T-helper 17 cell (primary cell): ENCODE measurements at places on chromosomes 6 and 20. TPM values are rescaled to one million over a fixed set of nuclear protein-coding genes. Genes with fewer than 3 reads are reported as not detected.

- no peak overlapping the region for H3K4me3 ChIP-seq
- no peaks in the 10 kb centered on the region for H3K27me3 ChIP-seq
- no peak overlapping the region for H3K27ac ChIP-seq
- DNase-seq, result no peak
- H3K4me1 ChIP-seq, result no peaks in the 10 kb centered on the region
Observed at GRCh38 chr6:94468830-94469229, 1049.5 kb upstream of the EPHA7 start.

DNA sequence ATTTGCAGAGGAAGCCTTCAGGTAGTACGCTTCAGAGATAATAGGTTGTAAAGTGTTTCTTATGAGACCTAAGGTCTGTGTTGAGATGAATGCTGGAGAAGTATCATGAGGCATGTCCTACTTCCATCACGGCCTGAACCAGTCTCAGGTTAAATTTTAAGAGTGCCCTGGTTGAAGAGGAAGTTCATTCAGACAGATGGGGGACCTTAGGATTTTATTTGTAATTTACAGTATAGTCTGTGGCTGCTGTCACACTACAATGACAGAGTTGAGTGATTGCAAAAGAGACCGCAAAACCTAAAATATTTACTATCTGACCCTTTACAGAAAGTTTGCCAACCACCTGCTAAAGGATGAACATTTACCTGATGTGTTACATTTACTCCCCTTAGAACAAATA, 70.9 kb downstream of the UST start:
- peaks cover 19% of the 10 kb centered on the region for H3K4me1 ChIP-seq
- peaks cover 3% of the 10 kb centered on the region for H3K36me3 ChIP-seq
- no peak for DNase-seq
- no peak overlapping the region for H3K27ac ChIP-seq
- no peak overlapping the region for H3K4me3 ChIP-seq
- H3K27me3 ChIP-seq, result no peaks in the 10 kb centered on the region

DNA sequence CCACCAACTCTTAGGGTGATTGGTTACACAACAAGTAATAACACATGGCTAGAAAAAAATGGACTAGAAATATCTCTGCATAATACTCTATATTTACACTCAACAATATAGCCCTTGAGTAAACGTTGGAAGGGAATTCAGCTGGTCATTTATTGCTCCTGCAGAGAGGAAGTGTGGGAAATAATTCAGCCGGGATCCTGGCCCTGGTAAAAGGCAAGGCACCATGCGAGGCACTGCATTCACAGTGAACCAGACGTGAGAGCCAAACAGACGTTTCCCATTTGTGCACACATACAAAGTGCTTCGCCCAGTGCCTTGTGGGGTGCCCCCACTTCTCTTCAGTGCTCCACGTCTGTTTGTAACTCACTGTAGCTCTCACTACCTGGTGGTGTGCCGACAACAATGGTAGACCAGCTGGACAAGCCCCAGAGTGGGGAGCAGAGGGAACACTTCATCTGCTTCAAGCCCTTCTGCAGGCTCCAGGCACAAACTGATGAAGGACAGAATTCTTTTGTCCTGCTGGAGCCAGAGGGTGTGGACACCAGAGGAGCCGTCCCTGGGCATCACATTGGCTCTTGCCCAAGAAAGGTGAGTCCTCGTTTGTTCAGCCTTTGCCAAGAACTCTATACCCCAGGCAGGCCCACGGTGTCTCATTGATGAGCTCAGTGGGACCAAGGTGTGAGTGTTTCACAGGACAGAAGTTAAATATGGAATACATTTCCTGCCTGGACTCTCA, 18.8 kb downstream of the SYNDIG1 start:
- H3K36me3 ChIP-seq, result no peaks in the 10 kb centered on the region
- no peak overlapping the region for H3K4me3 ChIP-seq
- H3K27ac ChIP-seq, result no peak overlapping the region
- peaks cover 7% of the 10 kb centered on the region for H3K27me3 ChIP-seq
- DNase-seq, result no peak

DNA sequence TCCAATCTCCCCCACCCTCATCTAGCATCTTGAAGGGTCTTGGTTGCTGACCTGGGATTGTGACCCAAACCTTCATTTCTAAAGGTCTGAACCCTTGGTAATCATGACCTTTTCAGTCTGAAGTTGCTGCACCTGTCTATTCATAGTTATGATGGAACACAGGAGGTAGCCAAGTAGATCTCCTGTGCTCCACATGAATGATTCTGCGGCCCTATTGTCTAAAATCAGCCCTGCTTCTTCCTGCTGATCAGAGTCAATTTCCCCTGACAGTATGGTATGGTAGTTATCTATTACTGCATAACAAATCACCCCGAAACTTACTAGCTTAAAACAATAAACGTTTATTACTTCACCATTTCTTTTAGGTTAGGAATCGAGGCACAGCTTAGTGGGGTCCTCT, 9.0 kb downstream of the OR2B6 start:
- peaks cover 3% of the 10 kb centered on the region for H3K36me3 ChIP-seq
- peaks cover 30% of the 10 kb centered on the region for H3K27me3 ChIP-seq
- no peaks in the 10 kb centered on the region for H3K4me1 ChIP-seq
- H3K4me3 ChIP-seq, result no peak overlapping the region

DNA sequence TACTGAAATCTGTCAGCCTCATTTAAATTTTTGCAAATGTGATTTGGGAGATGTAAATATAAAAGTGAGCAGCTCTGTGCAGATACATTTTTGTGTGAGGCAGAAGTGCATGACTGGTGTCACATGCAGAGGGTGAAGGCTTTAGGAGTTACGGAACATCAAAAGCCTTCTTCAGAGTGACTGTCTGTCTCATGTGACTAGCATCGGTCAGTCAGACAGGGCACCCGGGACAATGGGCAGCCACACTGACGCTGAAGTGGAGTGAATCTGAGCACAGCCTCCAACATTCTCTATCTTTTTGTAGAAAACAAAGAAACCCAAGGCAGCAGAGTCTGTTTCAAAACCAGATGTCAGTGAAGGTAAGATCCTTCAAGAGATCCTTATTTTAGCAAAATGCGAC, 7.9 kb upstream of the FAM209A start:
- no peak overlapping the region for H3K4me3 ChIP-seq
- peaks cover 5% of the 10 kb centered on the region for H3K36me3 ChIP-seq
- H3K27me3 ChIP-seq, result no peaks in the 10 kb centered on the region

DNA sequence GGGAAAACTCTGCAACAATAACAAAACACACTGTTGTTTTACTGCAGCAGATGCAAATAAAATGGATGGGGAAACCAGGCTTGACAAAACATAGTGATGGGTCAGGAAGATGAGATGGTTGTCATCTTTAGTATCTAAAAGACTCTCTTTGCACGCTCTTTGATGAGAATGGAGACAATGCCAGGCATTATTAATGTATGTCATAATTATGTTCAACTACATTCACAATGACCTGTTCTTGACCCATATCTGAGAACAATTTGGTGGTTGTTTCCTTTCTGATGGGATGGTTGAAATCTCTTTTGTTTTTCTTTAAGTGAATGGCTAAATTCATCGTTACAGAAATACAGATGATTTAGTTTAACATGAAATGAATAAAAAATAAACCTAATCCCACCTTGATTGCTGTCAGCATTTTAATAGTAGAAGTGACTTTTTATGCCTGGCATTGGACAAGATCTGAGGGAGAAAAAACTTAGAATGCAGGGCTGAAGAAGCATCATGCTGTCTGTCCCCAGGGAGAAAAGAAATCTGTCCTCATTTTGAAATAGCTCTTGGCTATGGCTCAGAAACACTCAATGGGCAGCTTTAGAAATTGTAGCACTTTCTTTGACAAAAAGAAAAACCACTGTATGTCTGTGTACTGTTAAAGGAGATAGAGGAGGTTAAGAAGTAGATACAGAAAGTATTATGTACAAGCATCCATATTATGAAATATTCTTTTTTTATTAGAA, 12.4 kb upstream of the GRIK2 start:
- H3K4me1 ChIP-seq, result no peaks in the 10 kb centered on the region
- H3K27ac ChIP-seq, result no peak overlapping the region
- DNase-seq, result no peak
- no peaks in the 10 kb centered on the region for H3K27me3 ChIP-seq
- H3K4me3 ChIP-seq, result no peak overlapping the region

DNA sequence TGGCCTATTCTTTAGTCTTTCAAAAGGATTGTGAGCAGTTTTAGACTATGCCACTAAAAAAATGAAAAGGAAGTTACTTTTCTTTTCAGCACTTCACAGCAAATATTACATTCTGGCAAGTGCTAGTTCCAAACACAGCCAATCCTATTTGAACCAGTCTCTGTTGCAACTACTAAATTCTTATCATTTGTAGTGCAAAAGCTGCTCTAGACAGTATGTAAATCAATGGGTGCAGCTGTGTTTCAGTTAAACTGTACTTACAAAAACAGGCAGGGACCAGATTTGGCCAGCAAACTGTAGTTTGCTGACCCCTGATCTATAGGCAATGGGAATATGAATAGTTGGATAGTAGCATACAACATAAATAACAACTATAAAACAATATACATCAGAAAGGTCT, 68.1 kb upstream of the TULP1 start:
- peaks cover 2% of the 10 kb centered on the region for H3K36me3 ChIP-seq
- no peak for DNase-seq
- H3K4me1 ChIP-seq, result peaks cover 15% of the 10 kb centered on the region
- H3K27me3 ChIP-seq, result no peaks in the 10 kb centered on the region

GRCh38 chr20:53161073-53161472, 188.9 kb downstream of the TSHZ2 start:
- H3K27me3 ChIP-seq, result peaks cover 4% of the 10 kb centered on the region
- H3K4me3 ChIP-seq, result no peak overlapping the region
- peaks cover 8% of the 10 kb centered on the region for H3K4me1 ChIP-seq
- H3K36me3 ChIP-seq, result no peaks in the 10 kb centered on the region

DNA sequence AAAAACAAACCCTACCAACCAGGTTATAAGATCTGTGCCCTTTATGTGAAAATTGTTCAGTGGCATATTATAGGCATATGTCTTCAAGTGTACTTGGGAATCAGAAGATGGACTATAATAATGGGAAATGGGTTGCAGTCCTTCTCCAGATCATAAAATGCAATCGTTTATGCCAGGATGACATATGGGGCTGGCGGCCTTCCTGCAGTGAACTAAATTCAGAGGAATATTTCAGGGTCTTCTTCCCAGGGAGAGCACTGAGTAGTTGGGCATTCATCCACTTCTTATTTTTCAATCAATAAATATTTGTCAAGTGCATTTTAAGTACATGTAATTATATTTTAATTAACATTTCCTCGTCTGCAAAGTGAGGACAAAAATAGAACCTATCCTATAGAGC, 176.2 kb upstream of the CNR1 start:
- no peaks in the 10 kb centered on the region for H3K36me3 ChIP-seq
- peaks cover 11% of the 10 kb centered on the region for H3K27me3 ChIP-seq
- H3K4me3 ChIP-seq, result no peak overlapping the region

- DNase-seq, result no peak
- no peak overlapping the region for H3K4me3 ChIP-seq
- no peak overlapping the region for H3K27ac ChIP-seq
Observed at GRCh38 chr6:78615430-78615904, 251.9 kb upstream of the IRAK1BP1 start.

- peaks cover 2% of the 10 kb centered on the region for H3K36me3 ChIP-seq
- H3K4me3 ChIP-seq, result no peak overlapping the region
- peaks cover 19% of the 10 kb centered on the region for H3K4me1 ChIP-seq
- no peak overlapping the region for H3K27ac ChIP-seq
- no peaks in the 10 kb centered on the region for H3K27me3 ChIP-seq
- no peak for DNase-seq
Observed at GRCh38 chr6:156169371-156169770, 607.8 kb upstream of the ARID1B start.

DNA sequence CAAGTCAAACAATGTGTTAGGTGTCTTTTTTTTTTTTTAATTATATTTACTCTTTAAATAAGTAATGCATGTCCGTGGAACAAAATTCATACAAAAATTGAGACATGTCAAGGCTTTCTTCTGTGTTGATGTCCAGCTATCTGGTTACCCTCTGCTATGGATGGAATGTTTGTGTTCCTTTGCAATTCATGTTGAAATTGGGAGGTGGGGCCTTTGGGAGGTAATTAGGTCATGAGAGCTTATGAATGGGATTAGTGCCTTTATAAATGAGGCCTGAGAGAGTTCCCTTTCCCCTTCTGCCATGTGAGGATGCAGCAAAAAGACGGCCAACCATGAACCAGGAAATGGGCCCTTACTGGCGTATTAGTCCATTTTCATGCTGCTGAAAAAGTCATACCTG, 83.1 kb upstream of the KCNG1 start:
- no peak overlapping the region for H3K27ac ChIP-seq
- H3K27me3 ChIP-seq, result peaks cover 66% of the 10 kb centered on the region
- H3K36me3 ChIP-seq, result no peaks in the 10 kb centered on the region
- DNase-seq, result no peak
- no peak overlapping the region for H3K4me3 ChIP-seq

GRCh38 chr6:80156221-80156620, 49.8 kb downstream of the BCKDHB start:
- H3K27ac ChIP-seq, result no peak overlapping the region
- no peak for DNase-seq
- no peaks in the 10 kb centered on the region for H3K27me3 ChIP-seq
- no peaks in the 10 kb centered on the region for H3K4me1 ChIP-seq

- H3K4me3 ChIP-seq, result no peak overlapping the region
- peaks cover 4% of the 10 kb centered on the region for H3K27me3 ChIP-seq
- H3K27ac ChIP-seq, result no peak overlapping the region
- no peaks in the 10 kb centered on the region for H3K36me3 ChIP-seq
- DNase-seq, result no peak
- H3K4me1 ChIP-seq, result no peaks in the 10 kb centered on the region
Observed at GRCh38 chr6:147841547-147842148, 333.2 kb downstream of the SAMD5 start.

GRCh38 chr6:134908906-134909516, 40.9 kb downstream of the ALDH8A1 start:
- H3K27ac ChIP-seq, result no peak overlapping the region
- no peaks in the 10 kb centered on the region for H3K4me1 ChIP-seq
- H3K36me3 ChIP-seq, result peaks cover 2% of the 10 kb centered on the region
- no peak for DNase-seq

GRCh38 chr6:164345806-164346496, 931.4 kb downstream of the QKI start:
- H3K4me3 ChIP-seq, result no peak overlapping the region
- no peaks in the 10 kb centered on the region for H3K36me3 ChIP-seq

Gene C6orf15
- not detected for total RNA-seq

Gene PI16
- total RNA-seq, result 14.5 TPM

Gene MYBL2
- total RNA-seq, result 1.6 TPM

Gene IL17F
- total RNA-seq, result 0.68 TPM

Gene DEFB124
- not detected for total RNA-seq

Gene PAX1
- total RNA-seq, result not detected
